ENCODE measurements at places on chromosomes 12 and 14.
A peak's percentile ranks its signal among the peaks of the same experiment; 100 is the strongest.

DNA sequence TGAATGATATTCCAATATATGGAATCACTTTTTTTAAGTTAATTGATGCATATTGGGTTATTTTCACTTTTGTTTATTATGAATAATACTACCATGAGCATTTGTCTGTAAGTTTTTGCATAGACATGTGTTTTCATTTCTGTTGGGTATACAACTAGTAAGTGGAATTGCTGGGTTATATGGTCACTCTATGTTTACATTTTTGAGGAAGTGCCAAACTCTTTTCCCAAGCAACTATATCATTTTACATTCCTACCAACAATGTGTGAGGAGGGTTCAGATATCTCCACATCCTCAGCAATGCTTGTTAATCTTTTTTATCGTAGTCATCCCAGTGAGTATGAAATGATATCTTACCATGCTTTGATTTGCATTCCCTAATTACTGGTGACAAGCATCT is 64.0 kb downstream of the MON2 start:
- DNase-seq, result no peak

DNA sequence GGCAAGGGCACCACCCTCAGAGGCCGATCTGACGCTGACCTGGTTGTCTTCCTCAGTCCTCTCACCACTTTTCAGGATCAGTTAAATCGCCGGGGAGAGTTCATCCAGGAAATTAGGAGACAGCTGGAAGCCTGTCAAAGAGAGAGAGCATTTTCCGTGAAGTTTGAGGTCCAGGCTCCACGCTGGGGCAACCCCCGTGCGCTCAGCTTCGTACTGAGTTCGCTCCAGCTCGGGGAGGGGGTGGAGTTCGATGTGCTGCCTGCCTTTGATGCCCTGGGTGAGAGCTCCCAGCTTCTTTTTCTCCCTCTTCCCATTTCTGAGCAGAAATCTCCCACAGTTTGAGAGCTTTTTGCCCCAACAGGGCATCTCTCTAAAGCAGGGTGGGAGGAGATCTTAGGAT is 1.8 kb downstream of the OAS1 start:
- peak; percentile 41 for DNase-seq

GRCh38 chr14:53757732-53758131 is 198.9 kb downstream of the BMP4 start:
- no peak for DNase-seq

DNA sequence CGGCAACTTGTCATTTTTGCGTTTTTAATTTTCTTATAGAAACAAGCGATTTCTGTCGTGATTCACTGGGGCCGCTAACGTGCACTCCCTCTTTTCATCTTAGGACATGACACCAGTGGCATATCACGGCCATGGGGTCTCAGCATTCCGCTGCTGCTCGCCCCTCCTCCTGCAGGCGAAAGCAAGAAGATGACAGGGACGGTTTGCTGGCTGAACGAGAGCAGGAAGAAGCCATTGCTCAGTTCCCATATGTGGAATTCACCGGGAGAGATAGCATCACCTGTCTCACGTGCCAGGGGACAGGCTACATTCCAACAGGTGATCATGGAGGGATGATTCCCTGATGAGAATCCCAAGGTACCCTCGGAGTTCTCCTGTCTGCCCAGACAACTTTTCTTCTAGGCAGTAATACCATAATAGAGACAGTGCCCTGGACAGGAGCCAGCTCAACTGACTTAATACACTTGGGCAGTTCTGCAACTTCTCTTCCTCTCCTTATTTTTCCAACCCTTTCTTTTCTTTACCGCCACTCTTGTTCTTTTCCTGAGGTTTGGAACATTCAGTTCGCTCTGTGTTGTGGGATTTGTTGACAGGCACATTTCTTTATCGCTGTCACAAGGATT is 821 bp downstream of the TMEM106C start:
- DNase-seq, result peak; percentile 14

DNA sequence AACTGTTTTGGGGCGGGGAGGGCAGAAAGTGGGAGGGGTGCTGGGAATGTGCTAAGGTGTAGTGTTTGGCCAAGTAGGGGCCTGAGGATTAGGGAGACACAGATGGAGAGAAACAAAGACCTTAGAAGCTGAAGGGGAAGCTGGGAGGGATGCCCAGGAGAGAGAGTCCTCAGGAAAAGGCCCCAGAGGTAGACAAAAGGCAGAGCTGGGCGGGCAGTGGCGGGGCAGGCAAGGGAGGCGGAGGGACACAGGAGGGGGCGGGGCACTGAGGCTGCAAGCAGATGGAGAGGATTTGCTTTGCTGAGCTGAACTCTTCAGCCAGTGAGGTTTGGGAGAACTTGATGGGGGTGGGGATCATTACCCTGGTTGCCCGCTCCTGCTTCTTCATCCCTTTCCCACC is 2.8 kb downstream of the PTMS start:
- DNase-seq, result no peak

DNA sequence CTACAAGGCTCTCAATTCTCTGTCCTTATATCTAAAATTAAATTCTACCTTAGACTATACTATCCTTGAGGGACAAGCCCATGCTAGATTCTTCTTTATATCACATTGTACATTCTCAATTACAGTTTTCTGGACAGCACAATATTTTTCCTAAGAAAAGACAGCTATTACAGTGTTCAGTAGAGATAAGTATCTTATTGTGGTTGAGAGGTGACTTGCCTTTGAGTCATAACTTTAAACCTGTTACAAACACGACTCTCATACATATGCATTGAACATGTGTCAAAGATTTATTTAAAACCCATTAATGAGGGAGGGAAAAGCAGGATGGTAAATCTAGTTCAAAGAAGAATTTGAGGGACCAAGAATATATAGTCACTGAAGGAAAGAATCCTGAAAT is 61.1 kb downstream of the TPH2 start:
- no peak for DNase-seq

GRCh38 chr12:65666876-65667275 is 157.4 kb upstream of the HMGA2 start:
- DNase-seq, result no peak

GRCh38 chr12:106093246-106093645 is 45.5 kb downstream of the NUAK1 start:
- DNase-seq, result no peak

DNA sequence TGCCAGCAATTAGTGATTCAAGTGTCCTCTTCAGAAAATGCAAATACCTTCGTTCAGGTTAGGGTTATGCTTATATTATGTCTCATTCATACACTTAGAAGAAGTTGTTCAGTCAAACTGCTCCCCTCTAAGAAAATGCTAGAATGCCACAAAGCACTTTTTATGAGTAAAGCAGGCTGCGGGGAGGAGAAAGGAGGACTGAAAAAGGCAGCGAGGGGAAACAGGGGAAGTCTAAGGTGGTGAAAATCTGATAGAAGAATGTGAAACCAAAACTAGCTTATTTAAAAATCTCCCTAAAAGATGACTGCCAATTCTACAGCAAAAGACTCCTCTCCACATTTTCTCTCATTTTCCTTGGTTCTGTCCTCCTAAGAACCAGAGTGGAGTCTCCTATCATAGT is 70.1 kb downstream of the PRKD1 start:
- DNase-seq, result no peak

GRCh38 chr12:75894965-75895754 is 136.4 kb downstream of the PHLDA1 start:
- DNase-seq, result no peak

DNA sequence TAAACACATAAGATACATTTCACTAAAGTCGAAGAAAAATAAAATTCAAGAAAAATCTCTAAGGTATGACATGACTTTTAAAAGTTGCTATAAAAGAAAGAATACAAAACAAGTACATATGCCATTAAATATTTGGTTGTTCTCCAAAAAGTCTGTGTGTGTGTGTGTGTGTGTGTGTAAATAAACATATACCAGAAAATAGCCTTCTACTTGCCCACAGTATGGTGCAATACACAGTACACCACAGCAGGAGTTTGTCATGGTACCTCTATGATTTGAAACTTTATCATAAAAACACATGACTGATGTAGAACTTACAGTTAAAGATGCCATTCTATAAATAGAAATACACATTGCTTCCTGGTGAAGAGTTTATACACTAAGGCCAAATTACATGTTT is 692.7 kb upstream of the MGAT4C start:
- no peak for DNase-seq

Data from activated naive CD4-positive, alpha-beta T cell treated with Interleukin-2 at 50 U/mL for 16 hours (primary cell).